ENCODE measurements at places on chromosomes 7 and 10.

DNA sequence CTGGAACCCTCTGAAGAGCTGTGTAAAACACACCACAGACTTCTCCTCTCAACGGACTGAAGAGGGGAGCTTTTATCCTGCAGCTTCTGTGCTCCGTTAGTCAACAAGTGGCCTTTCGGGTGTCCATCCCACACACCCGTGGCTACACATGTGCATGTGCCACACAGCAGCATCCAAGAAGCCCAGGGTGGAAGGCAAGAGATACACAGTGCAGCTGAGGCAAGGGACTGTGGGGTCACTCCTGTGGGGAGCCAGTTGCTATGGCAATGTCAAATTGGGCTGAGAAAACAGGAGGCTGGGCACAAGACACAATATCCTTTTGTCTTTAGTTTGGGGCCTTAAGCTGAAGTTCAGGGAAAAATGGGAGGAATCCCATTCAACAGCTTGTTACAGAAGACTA lies 28.7 kb downstream of the NET1 start:
- DNase-seq, result no peak

DNA sequence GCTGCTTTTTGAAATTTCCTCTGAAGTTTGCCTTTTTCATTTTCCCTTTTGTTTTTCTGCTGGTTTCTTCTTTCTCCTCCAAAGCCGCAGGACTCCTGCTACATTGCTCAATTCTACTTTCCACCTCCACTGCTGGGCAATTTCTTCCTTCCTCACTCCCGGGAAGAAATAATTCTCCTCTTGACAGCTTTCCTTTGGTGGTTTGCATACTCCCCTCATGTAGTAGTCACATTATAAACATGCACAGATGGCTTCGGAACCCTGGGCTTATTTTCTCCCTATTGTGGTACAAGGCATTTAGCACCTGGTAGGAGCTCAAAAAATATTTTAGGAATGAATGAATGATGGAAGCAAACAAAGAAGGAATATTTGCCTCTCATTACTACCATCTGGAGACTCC lies 977.2 kb downstream of the LRMDA start:
- no peak for DNase-seq

DNA sequence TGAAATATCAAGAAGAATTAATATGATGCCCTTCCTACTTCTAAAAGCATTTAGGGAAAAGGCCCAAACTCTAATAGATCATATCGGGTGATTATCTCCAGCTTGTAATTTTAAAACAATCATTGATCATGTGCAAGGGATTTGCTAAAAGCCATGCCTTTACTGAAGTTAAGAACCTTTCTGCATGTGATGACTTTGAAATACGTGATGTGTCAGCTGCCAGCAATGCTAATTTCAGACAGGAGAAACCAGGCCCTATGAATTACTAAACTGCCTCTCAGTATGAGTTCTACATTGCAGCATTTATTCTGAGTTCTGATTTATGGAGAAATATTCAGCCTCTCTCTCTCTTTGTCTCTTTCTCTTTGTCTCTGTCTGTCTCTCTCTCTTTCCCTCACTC lies 203.6 kb upstream of the AKR1E2 start:
- DNase-seq, result no peak

DNA sequence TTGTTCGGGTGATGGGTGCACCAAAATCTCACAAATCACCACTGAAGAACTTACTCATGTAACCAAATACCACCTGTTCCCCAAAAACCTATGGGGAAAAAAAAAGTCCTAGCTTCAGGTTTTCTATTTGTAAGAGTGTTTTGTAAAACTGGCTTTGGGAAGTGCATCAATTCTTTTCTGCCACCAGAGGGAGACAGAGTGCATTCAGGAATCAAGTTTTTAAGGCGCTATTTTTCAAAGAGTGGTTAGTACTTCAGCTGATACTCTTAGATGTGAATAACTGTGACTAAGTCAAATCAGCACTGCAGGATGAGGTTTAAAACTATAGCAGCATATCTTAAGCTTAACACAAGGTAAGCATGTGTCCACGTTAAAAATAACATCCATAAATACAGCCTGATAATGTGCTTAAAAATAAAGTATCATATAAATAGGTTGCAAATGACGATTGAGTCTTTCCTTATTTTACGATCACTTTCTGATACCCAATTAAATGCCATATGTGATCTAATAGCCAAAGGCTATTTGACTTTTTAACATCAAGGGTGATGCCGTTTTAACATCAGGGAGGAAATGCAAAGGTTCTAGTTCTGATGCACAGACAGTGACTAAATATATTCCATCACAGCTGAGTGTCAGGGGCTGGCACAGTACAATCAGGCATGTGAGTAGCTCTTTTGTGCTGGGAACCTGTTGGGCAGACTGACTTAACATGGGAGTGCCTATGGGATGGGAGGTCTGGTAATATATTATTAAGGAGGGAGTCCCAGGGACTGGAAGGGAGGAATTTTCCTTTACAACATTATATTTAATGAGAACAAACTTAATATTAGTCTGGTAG lies 10.6 kb upstream of the LYZL2 start:
- no peak for DNase-seq

DNA sequence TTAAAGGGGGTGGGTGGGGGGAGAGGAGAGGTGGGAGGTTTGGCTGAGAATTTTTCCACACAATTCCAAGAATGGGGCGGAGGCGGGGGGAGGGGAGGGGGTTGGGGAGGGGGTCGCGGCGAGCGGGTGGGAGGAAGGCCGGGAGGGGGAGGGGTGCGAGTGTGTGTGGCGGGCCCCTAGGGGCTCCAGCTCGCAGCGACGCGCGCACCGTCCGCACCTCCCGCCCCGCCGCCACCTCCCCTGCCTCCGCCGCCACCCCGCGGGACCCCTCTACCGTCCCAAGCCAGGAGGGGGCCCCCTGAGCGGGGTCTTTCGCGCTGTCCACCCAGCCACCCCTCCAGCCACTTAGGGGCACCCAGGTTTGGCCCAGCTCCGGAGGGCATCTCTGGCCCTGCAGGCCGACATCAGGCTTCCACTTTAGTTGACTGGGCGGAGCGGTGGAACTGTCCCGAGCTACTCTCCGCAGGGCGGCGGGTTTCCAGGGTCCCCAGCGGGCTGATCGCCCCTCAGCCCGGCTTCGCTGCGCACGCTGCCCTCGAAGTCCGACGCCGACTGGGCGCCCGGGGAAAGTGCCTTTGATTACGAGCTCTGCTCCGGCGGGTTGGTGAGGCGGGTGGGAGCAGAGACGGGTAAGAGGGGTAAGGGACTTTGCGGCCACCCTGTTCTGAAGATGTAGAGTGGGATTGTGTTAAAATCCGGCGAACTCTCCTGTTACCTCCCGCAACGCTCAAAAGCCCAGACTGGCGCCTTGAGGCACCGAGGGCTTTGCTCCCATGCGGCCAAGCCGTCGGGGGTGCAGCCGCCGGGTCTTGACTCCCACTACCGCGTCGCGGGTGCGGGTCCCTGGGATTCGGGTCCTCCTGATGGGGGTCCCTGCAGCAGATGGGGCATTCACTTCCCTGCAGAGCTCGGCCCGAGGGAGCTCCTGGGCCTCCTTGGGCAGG lies 1.8 kb upstream of the VAX1 start:
- DNase-seq, result no peak

- DNase-seq, result no peak
These were observed 146.3 kb downstream of the MDFIC start for GRCh38 chr7:115068220-115068619.

GRCh38 chr10:119326167-119326566 lies 118.8 kb downstream of the GRK5 start:
- no peak for DNase-seq

DNA sequence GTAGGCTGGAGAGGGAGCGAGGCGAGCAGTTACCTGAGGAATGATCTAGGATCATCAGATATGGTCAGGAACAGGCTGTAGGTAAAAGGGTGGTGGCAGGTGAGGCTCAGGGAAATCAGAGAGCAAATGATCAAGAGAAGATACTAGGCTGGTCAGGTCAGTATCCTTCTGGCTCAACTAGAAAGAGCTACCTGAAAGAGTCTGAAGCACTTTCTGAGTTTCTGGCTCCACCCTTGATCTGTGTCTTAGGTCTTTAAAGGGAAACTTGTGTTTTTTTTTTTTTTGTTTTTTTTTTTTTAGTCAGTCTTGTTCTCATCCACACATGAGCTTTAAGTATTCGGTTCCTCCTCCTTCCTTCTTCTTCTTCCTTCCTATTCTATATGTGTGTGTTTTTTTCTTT lies 10.5 kb downstream of the ADAM22 start:
- DNase-seq, result no peak

GRCh38 chr7:82416402-82416801 lies 27.2 kb downstream of the CACNA2D1 start:
- DNase-seq, result no peak

DNA sequence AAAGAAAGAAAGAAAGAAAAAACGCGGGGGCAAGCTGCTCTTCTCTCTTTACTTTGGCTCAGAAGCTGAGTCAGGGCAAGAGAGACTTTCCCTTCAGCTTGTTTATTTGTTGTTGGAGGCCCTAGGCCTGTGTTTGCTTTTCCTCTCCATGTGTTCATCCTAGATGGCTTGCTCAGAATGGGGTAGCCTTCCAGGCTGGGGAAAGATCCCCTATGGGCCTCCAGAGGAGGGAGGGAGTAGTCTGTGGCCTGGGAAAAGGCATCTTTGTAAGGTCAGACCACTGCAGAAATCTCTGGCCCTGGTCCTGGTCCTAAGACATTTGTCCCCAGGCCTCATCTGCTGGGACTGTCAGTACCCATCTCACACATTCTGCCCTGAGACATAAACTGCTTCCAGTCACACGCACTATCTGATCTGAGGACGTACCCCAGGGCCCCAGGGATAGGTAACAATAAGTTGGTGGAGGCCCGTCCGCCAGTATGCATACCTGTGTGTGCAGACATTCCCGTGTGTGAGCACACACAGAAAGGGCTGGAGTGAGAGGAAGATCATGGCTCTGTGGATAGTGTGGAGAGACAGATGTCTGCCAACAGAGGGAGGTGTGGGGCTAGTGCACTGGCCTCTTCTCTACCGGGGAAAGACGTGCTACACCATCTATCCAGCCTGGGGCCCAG lies 4.9 kb upstream of the SCD start:
- DNase-seq, result peak; percentile 48

- no peak for DNase-seq
These were observed 213.5 kb upstream of the MKI67 start for GRCh38 chr10:128339753-128340152.
